ENCODE measurements at places on chromosomes 1 and 21.

DNA sequence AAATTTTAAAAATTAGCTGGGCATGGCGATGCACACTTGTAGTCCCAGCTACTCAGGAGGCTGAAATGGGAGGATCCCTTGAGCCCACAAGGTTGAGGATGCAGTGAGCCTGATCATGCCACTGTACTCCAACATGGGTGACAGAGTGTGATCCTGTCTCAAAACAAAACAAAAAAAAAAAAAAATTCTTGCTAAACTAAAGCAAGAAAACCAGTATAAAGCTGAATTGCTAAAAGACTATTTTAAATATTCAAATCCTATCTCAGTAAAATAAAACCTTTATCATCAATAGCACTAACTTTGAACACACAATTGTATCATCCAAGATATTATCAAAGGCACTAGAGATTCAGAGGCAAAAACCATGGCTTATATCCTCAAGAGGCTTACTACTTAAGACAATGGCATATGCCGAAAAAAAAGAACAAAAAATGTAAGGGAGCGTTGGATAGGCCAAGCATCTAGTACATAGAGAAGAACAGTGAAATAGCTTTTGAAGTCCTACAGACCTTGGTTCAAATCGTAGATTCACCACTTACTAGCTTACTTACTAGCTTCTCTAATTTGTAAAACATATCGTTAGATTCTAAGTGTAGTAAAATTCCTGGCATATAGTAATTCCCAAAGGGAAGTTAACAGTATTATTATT, 3.6 kb downstream of the EPS15 start:
- no peak for DNase-seq

- DNase-seq = no peak
Measured at GRCh38 chr1:58094221-58094620, 452.3 kb downstream of the OMA1 start.

- DNase-seq = no peak
Measured at GRCh38 chr1:71089536-71090270, 8.9 kb upstream of the ZRANB2 start.

GRCh38 chr1:183686229-183686628, 33.1 kb upstream of the APOBEC4 start:
- DNase-seq = no peak

GRCh38 chr1:153882296-153882912, 40.4 kb downstream of the GATAD2B start:
- no peak for DNase-seq

- no peak for DNase-seq
Measured at GRCh38 chr1:201828217-201828819, 639 bp upstream of the IPO9 start.

DNA sequence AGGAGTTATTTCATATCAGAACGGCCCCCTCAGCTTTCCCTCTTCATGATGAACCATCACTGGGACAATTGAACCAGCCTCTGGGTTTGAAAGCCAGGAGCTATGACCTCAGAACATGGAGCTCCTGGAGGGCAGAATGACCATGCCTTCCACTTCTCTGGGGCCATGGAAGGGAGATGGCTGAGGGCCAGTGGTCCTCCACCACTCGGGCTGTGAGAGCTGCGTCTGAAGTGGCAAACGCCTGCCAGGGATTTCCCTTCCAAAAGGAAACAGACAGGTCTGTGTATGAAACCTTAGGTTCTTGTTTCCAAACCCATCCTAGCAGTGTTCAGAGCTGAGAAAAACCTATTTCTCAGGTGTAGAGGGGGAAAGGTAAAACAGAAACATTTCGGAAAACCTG, 22.5 kb downstream of the PKP1 start:
- no peak for DNase-seq

GRCh38 chr1:172948457-172948856, 102.3 kb downstream of the TNFSF18 start:
- no peak for DNase-seq

- no peak for DNase-seq
Measured at GRCh38 chr1:44043176-44044070, 12.2 kb upstream of the SLC6A9 start.
